NCI-H1105 (cell line): ENCODE measurements at places on chromosomes 3 and 15.
A peak's percentile ranks its signal among the peaks of the same experiment; 100 is the strongest.

DNA sequence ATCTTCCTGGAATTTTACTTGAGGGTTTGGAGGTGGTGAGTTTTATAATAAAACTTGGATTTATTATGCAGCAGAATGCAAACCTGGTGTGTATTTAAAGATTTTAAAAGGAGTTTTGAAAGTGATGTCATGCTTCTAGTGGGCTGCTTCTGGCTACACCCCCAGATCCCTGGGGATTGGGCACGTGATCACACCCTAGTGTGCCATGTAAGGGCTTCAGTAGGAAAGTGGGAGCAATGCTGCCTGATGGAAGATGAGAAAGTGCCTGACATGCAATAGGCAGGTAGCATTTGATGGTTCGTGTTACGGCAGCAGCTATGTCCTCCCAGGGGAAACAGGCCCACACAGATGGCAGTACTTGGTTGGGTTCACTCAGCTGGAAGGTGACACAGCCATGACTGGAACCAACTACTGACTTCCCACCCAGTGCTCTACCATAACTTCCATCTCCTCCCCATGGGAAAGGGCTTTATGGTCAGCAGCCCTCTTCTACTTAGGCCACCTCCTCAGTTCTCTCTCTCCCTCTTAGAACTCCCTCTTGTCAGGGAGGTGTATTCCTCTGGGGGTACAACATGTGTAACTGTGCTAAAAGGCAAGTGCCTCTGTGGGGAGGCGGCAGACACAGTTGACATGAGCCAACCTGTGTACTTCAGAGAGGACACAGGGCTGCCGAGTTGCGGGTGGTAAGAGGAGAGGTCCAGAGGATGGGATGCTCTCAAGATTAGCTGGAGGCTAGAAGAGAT lies 5.6 kb downstream of the ITPKA start:
- no peak for DNase-seq

GRCh38 chr3:60584250-60584649 lies 667.0 kb downstream of the FHIT start:
- DNase-seq = no peak

DNA sequence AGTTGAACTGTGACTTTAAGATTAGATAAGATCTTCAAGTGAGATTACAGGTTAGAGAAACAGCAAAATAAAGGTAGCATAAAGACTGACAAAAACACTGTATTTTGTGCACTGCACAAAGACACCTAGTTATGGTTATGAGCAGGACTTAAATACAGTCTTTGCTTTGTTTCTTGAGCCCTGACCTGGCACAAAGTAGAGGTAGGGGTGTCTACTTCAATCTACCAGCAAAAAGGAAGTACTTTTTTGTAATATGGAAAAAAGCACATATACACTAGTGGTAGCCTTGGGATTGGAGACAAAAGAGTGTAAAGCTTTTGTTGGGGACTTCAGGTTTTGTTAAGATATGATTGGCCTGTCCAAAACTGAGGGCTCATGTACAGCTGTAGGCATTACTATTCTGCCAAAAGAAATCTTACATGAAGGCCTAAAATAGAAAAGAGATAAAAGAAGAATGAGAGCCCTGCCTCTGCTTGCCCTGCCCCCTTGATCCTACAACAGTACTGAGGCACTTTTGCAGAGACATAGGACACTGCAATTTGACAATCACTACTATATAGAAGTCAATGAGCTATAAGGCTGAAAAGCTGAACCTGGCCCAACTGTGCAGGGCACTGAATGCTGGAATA lies 194.3 kb downstream of the CBLB start:
- DNase-seq = no peak

GRCh38 chr3:151753846-151754245 lies 20.1 kb downstream of the AADACL2 start:
- DNase-seq = no peak

- DNase-seq = no peak
Measured at GRCh38 chr3:70488131-70488530, 175.7 kb upstream of the MDFIC2 start.

- no peak for DNase-seq
Measured at GRCh38 chr3:106590216-106590615, 721.4 kb upstream of the CBLB start.

- DNase-seq = no peak
Measured at GRCh38 chr3:64207289-64208080, 17.8 kb downstream of the PRICKLE2 start.

DNA sequence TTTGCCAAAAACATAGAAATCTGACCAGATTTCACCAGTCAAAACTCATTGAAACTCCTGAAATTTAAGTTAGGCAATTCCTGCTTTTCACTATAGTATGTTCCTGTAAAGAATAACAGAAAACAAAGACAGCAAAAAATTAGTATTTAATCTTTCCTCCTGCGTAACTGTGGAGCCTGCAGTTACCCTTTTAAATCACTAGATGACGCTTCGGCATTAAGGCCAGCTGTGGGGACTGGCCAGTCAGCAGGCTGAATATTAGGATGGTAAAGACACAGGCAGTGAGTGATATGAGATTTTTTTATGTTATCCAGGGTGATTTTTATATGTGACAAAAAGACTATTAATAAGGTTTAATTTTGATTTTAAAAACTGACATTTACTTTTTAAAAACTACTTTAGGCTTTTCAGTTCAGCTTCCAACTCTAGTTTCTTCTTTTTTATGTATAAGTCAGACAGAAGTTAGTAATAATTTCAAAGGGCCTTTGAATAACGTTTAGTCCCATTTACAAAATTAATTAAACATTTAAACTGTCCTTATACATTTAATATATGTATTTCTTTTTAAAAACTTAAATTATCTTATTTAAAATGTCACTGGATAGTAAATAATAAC lies 165.1 kb downstream of the PPM1L start:
- DNase-seq = no peak

GRCh38 chr3:123322866-123323265 lies 121.1 kb downstream of the SEC22A start:
- DNase-seq = no peak

DNA sequence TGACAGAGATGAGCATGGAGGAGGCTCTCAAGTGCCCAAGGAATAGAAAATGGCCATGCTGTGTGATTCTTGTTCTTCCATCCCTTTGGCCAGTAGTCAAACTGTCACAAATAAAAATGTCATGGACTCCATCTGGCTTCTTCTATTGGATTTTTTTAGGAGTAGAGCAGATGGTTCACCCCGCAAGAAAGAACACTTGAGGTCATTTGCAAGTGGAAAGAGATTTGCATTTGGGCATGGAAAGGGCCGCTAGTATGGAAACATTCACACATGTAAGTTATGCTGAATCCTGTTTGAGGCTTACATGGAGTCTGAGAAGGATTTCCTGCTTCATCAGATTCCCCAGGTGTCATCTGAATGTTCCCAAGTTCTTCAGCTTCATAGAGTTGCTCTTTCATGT lies 53.1 kb upstream of the CFAP161 start:
- DNase-seq = no peak

DNA sequence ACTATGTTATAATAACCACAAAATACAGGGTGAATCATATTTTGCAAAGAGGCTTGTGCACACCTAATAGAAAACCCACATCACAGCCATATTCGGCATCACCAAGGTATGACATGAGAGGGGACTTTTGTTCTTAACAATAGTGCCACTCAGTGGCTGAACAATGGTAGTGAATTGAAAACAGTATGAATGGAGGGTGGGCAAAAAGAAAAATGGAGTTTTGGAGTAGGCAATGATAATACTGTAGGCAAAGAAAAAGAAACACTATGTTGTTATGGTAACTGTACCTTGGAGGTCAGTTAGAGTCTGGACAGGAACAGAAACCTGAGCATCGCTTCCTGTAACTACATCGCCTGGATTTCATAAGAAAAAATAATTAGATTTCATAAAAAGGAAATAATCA lies 348.6 kb downstream of the PLCL2 start:
- peak; percentile 31 for DNase-seq

GRCh38 chr3:126191246-126191645 lies 10.9 kb upstream of the ALDH1L1 start:
- no peak for DNase-seq

DNA sequence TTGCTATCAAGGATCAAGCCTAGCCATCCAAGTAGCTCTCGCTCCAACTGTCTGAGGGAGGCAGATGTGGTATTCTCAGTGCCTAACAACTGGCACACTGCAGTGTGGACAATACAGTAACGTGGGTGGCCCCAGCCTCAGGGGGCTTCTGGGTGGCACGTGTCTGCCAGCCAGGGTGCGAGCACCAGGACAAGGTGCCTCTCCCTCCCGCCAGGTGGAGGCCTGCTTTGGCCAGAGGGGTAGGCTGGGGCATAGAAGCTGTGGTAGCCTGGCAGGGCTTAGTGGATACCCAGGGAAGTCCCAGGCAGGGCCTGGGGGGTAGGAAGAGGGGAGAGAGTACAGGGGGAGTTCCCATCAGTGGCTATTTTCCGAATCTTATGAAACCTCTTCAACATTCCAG lies 234.0 kb downstream of the PLCL2 start:
- no peak for DNase-seq
